ENCODE measurements at places on chromosomes 11 and 22. TPM values are rescaled to one million over a fixed set of nuclear protein-coding genes. Genes with fewer than 3 reads are reported as not detected.

OR4D9 gene
- polyA plus RNA-seq: not detected

LINC01488 gene
- 0.09 TPM for polyA plus RNA-seq

OR51D1 gene
- not detected for polyA plus RNA-seq

ART1 gene
- not detected for polyA plus RNA-seq

GTSE1 gene
- polyA plus RNA-seq: 19.3 TPM

SYT8 gene
- 0.56 TPM for polyA plus RNA-seq

SERPIND1 gene
- 3.4 TPM for polyA plus RNA-seq

ABTB2 gene
- 8.0 TPM for polyA plus RNA-seq

ZDHHC5 gene
- 50.6 TPM for polyA plus RNA-seq

CSF2RB gene
- polyA plus RNA-seq: 3.7 TPM

TSPAN18 gene
- polyA plus RNA-seq: 58.2 TPM

LARGE2 gene
- polyA plus RNA-seq: 21.2 TPM

CCDC87 gene
- 0.26 TPM for polyA plus RNA-seq

MPEG1 gene
- polyA plus RNA-seq: 9.3 TPM

Data from renal cortex interstitium (tissue), 15 donors.